Globus pallidus (tissue), 1 donor: ENCODE measurements at places on chromosomes 4 and X.

GRCh38 chrX:14028473-14028872 is 1.2 kb downstream of the GEMIN8 start:
- DNase-seq = no peak

- DNase-seq = no peak
Observed at GRCh38 chr4:105369988-105370387, 103.9 kb downstream of the PPA2 start.

- no peak for DNase-seq
Observed at GRCh38 chrX:131308980-131309379, 19.9 kb upstream of the IGSF1 start.

DNA sequence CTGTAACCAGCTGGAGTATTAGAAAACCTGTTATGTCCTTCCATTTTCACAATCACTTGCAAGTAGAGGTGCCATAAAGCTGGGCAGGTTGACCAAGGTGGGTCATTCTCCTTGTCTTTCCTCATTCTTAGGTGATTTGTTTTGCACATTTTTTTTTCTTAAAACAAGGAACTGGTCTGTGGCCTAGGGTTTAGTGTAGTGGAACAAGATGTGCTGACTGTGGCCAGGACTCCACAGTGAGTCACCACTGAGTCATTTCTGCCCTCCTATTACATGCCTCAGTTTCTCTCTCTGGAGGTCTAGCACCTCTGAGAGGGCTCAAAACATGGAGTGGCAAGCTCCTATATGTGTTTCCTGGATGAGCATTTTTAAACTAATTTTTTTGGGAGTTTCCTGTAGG is 355.9 kb downstream of the GPM6A start:
- DNase-seq = no peak

DNA sequence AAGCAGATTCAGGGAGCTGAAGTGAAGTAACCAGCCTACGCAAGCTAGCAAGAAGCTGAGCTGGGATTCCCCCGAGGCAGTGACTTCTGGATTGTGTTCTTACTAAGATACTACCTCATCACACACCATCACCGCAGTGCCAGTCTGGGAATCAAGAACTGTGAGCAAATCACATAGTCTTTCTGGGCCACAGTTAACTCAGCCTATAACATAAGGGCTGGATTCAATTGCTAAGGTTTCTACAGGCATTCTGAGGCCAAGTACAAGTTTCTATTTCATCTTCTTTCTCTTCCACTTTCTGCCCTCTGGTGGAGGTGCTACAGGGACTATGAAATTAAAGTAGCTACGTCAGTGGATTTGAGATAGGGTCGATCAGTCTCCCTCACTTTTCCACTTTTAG is 1.4 kb upstream of the CORIN start:
- DNase-seq = no peak

DNA sequence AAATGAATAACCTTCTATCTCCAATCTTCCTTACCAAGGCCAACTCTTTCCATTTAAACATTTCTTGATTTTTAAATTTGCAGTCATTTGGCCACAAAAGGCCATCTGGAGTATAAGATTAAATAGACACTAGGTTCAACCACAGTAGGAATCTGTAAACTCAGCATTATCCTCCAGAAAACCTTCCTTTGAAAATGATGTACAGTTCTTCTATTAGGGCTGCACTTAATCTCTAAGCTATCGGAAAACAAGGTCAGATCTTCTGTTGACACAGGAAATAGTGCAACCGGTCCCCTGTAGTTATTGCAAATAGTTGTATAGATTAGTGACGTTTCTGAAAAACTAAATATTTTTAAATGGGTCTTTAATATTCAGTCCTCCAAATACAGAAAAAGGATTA is 359.0 kb upstream of the ATOH1 start:
- DNase-seq = no peak

- DNase-seq = no peak
Observed at GRCh38 chr4:24630937-24631336, 46.6 kb upstream of the DHX15 start.
